ENCODE measurements at places on chromosomes 12 and 14. TPM values are rescaled to one million over a fixed set of nuclear protein-coding genes. Genes with fewer than 3 reads are reported as not detected.

- DNase-seq = no peak
- H3K27ac ChIP-seq = no peak overlapping the region
- H3K27me3 ChIP-seq = no peaks in the 10 kb centered on the region
- peaks cover 29% of the 10 kb centered on the region for H3K4me1 ChIP-seq
- peaks cover 10% of the 10 kb centered on the region for H3K36me3 ChIP-seq
- no peak overlapping the region for H3K4me3 ChIP-seq
Observed at GRCh38 chr14:89473989-89474388, 57.0 kb upstream of the FOXN3 start.

TEX52 gene
- not detected for total RNA-seq

DNA sequence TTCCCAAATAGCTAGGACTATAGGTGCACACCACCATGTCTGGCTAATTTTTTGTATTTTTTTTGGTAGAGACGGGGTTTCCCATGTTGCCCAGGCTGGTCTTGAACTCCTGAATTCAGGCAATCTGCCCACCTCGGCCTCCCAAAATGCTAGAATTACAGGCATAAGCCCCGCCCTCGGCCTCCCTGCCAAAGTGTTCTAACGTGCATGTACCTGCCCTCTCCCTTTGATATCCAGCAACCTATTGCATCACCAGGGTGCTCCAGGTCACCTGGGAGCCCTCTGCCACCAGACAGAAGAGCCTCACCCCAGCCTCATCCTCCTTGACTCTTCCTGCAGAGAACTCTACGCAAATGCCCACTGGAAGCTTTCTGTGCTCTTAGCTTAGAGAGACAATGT is 2.2 kb upstream of the EML1 start:
- peaks cover 6% of the 10 kb centered on the region for H3K27me3 ChIP-seq
- H3K36me3 ChIP-seq = no peaks in the 10 kb centered on the region
- H3K27ac ChIP-seq = no peak overlapping the region
- peaks cover 21% of the 10 kb centered on the region for H3K4me1 ChIP-seq

- H3K4me3 ChIP-seq = no peak overlapping the region
- no peak for DNase-seq
- no peaks in the 10 kb centered on the region for H3K4me1 ChIP-seq
- no peaks in the 10 kb centered on the region for H3K36me3 ChIP-seq
Observed at GRCh38 chr14:29743531-29743930, 184.1 kb downstream of the PRKD1 start.

C12orf50 gene
- total RNA-seq = 0.07 TPM

- no peaks in the 10 kb centered on the region for H3K27me3 ChIP-seq
- no peak overlapping the region for H3K27ac ChIP-seq
- H3K4me3 ChIP-seq = no peak overlapping the region
- H3K4me1 ChIP-seq = peaks cover 24% of the 10 kb centered on the region
Observed at GRCh38 chr14:97916100-97916499, 1118.9 kb downstream of the VRK1 start.

DNA sequence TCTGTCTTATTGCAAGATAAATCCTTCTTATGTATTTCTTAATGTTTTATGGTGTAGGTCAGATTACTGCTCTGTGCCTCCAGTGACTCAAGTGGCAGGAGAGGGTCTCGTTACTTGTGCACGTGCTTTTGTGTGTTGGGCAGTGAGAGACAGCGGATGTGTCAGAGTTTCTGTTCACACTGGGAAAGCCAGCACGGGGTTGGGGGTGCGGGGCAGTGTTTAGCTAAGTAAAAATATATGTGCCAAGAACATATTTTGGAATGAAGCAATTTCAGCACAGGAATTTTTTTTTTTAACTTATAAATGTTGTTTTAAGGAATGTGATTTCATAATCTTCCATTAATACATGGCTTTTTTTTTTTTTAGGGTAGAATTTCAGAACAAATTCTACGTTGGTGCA is 4.5 kb upstream of the DNAH10 start:
- DNase-seq = no peak
- H3K4me3 ChIP-seq = no peak overlapping the region
- no peaks in the 10 kb centered on the region for H3K4me1 ChIP-seq

BATF gene
- 179 TPM for total RNA-seq

GRCh38 chr12:100356644-100357223 is at the start of gene SLC17A8:
SLC17A8 (plus strand) TSS chr12:100357074; CDS start chr12:100357392, 318 bp downstream.
- no peak for DNase-seq
- H3K27me3 ChIP-seq = peaks cover 20% of the 10 kb centered on the region
- H3K4me3 ChIP-seq = no peak within 1 kb of the TSS
- H3K4me1 ChIP-seq = no peaks in the 10 kb centered on the region

SYNE2 gene
- 22.1 TPM for total RNA-seq

GRCh38 chr12:54463034-54463433 is 10.4 kb downstream of the GTSF1 start:
- no peak overlapping the region for H3K27ac ChIP-seq
- DNase-seq = no peak
- H3K4me1 ChIP-seq = no peaks in the 10 kb centered on the region
- H3K36me3 ChIP-seq = no peaks in the 10 kb centered on the region
- H3K4me3 ChIP-seq = no peak overlapping the region
- H3K27me3 ChIP-seq = peaks cover 4% of the 10 kb centered on the region

DNA sequence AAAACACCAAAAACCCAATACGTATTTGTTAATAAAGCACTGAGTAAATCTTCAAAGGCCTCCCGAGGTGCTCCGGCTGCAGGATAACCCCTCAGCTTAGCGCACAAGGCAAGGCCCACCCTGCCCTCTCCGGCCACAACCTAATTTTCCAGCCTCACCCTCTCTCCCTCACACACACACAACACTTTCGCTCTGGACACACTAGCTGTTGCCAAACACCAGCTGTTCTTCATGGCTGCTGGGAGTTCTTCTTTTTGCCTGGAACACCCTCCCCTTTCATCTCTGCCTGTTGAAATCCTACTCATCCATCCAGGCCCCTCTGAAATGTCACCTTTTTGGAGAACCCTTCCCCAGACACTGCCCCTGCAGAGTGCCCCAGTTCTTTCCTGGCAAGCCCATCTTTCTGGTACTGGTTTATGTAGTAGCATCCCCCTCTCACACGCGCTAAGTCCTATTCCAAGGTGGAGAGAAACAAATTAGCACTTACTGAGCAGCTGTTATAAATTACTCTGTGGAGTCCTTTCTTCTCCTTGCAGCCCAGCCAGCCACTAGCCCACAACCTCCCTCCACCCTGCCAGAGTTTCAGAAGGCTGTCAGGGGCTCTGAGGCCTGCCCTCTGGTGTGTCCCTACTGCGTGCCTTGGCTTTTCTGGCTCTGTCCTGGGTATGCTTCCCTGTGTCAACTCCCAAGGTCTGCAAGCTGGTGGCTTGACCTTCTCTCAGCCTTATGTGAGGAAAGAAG is 805 bp upstream of the CRACR2A start:
- peak overlapping the region; percentile 98 for H3K27ac ChIP-seq
- peaks cover 46% of the 10 kb centered on the region for H3K4me1 ChIP-seq
- peaks cover 1% of the 10 kb centered on the region for H3K36me3 ChIP-seq
- H3K4me3 ChIP-seq = peak overlapping the region; percentile 95
- no peak for DNase-seq

DNA sequence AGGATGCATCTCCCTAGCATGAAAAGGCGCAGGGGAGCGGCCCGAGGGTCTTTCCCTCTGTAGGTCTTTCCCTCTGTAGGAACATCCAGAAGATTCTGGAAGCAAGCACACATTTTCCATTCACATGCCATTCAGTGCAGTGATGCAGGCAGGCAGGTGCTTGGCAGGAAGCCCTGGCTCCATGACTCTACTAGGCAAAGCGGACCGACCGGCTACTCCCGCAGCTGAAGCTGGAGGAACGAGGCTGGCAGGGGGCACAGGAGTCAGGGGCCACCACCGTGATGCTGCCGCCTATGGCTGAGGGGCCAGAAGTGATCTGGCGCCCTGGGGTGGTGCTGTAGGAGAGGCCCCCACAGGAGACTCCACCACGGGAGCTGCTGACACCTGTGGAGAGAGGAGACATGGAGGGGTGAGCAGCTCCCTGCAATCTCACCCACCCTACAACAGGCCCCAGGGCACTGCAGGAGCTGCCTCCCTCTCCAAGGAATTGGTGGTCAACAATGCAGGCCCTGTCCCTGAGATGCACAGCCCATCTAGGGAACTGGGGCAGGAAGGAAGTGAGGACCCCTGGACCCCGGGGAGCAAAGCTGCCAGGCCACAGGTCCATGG is 6.5 kb downstream of the KRT85 start:
- no peak for DNase-seq
- no peak overlapping the region for H3K27ac ChIP-seq
- H3K27me3 ChIP-seq = no peaks in the 10 kb centered on the region
- no peaks in the 10 kb centered on the region for H3K36me3 ChIP-seq

CLEC2A gene
- total RNA-seq = not detected

GRCh38 chr14:64349741-64350490 is 38.2 kb upstream of the MTHFD1 start:
- H3K36me3 ChIP-seq = no peaks in the 10 kb centered on the region
- no peak overlapping the region for H3K27ac ChIP-seq
- H3K4me1 ChIP-seq = no peaks in the 10 kb centered on the region
- no peak overlapping the region for H3K4me3 ChIP-seq

DNA sequence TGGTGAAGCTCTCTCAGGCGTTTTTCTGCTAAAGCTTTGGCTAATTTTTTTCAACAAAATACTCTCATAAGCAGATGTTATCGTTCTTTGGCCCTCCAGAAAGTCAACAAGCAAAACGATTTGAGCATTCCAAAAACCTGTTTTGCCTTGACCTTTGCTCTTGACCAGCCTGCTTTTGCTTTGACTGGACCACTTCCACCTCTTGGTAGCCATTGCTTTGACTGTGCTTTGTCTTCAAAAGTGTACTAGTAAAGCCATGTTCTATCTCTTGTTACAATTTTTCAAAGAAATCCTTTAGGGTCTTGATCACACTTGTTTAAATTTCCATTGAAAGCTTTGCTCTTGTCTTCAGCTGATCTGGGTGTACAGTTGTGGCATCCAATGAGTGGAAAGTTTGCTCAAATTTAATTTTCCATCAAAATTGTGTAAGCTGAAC is 10.7 kb upstream of the ARID4A start:
- H3K4me3 ChIP-seq = no peak overlapping the region
- H3K36me3 ChIP-seq = peaks cover 49% of the 10 kb centered on the region
- peaks cover 65% of the 10 kb centered on the region for H3K4me1 ChIP-seq

DNA sequence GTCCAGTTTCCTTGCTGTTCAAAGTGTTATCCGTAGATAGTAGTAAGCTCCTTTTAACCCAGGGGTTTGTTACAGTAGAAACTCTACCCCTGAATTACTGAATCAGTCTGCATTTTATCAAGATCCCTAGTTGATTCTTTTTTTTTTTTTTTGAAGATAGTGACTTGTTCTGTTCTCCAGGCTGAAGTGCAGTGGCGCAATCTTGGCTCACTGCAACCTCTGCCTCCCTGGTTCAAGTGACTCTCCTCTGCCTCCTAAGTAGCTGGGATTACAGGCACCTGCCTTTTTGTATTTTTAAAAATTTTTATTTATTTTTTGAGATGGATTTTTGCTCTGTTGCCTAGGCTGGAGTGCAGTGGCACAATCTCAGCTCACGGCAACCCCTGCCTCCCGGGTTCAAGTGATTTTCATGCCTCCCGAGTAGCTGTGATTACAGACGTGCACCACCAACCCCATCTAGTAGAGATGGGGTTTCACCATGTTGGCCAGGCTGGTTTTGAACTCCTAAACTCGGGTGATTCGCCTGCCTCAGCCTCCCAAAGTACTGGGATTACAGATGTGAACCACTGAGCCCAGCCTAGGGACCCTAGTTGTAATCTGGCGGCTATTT is 10.5 kb downstream of the LARP4 start:
- DNase-seq = no peak
- no peak overlapping the region for H3K4me3 ChIP-seq
- H3K27ac ChIP-seq = no peak overlapping the region
- H3K36me3 ChIP-seq = peaks cover 14% of the 10 kb centered on the region
- no peaks in the 10 kb centered on the region for H3K27me3 ChIP-seq

All from activated naive CD4-positive, alpha-beta T cell treated with anti-CD3 and anti-CD28 coated beads for 36 hours (primary cell).